ENCODE measurements at places on chromosomes 2 and 18.
A peak's percentile ranks its signal among the peaks of the same experiment; 100 is the strongest.

DNA sequence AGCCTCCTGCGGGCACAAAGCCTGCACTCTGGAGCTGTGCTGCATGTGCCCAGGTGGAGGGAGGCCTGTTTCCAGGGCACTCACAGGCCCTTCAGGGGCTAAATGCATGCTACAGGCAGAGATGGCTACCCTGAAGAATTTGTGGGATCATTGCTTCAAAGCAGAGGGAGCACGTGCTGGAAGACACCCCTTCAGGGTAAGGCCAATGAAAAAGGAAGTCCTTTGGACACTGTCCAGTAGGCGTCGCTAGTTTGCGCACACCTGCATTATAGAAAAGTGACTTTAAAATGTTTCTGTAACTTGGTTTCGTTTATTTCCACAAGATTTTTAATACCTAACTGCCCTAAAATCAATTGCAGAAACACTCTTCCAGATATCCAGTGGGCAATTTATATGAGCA, 325.3 kb downstream of the ZNF516 start:
- ATAC-seq: no peak

GRCh38 chr2:15941871-15942710, 1.7 kb downstream of the MYCN start:
- ATAC-seq: no peak

- ATAC-seq: no peak
Observed at GRCh38 chr18:72783530-72783929, 84.3 kb downstream of the NETO1 start.

DNA sequence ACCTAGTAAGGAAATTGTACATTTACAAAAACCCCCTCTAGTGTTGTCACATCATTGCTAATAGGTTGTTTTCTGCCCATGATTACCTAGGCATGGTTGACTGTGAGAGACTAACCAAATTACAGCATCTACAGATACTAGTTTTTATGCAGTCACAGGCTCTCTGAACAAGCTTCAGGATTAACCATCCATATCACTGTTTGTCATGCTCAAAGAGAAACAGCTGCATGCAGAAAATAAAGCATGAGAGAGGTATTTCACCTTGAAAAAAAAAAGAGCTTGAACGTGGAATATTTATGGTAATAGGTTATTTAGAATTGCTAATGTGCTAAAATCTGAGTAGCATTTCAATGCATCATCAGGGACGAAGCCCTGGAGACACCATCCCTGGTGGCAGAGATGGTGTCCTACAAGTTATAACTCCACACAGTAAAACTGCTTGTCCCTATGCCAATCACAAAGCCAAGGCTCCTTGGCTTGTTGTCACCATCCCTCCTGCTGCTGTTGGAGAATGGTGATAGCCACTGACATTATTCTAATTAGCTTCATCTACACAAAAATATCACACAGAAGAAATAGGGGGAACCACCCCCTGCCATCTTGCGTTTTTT, 5.4 kb downstream of the NEB start:
- no peak for ATAC-seq

- ATAC-seq: no peak
Observed at GRCh38 chr2:202299712-202300111, 34.1 kb downstream of the NOP58 start.

DNA sequence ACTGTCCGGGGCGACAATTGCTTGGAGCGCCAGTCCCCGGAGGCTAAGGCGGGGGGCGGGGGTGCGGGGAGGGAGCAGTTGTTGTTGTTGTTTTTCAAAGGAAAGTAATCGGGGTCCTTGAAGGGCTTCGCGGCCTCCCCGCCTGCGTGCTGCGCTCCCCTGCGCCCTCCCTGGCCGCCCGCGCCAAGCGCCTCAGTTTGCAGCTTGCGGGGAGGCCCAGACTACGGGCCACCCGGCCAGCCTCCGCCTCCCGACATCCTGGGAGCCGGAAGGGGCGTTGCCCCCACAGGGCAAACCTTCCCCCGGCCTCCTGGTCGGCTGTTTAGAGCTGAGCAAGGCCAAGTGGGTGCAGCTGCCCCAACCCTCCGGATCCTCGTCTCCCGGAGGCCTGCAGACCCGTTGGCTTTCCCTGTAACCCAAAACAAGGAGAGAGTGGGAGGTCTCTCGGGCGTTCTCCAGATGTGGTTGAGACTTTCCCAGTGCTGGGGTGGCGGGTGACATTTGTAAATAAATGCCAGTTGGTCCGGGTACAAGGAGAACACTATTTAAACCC, 3.7 kb upstream of the SIX3 start:
- ATAC-seq: no peak

- ATAC-seq: no peak
Observed at GRCh38 chr2:150989969-150990368, 271.7 kb downstream of the RBM43 start.

- ATAC-seq: no peak
Observed at GRCh38 chr18:80200171-80200931, 47.0 kb downstream of the PARD6G start.

DNA sequence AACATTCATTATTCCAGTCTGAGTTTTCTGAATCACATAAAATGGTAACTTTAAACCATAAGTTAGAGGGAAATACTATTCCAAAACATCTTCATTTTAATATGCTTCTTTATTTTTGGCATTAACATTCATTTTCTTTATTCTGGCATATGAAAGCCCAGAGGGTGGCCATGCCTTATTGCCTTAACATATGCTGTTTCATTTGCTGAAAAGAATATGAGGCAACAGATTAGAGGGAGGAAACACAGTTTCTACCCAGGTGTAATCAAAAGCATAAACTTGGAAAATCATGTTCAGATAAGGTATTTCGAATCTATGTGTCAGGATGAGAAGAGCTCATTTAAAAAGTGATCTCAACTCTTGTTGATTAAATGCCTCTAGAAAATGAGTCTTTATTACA, 379.9 kb upstream of the DSEL start:
- ATAC-seq: no peak

DNA sequence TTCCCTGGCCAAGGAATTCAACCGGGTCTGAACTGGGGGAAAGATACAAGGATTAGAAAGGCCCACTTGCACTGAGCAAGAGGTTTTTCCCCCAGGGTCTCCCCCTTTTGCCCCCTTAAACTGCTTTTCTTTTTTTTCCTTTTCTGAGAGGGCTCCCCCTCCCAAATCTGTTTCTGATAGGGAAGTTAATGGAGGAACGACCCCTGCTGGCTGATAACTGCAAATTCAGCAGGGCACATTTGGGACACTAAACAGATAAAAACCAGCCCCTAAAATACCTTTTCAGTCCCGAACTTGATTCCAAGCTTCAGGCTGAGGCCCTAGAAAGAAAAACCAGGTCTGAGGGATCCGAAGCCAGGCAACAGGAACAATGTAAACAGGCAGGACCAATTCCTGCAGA, 1012.4 kb upstream of the CRIM1 start:
- ATAC-seq: no peak

DNA sequence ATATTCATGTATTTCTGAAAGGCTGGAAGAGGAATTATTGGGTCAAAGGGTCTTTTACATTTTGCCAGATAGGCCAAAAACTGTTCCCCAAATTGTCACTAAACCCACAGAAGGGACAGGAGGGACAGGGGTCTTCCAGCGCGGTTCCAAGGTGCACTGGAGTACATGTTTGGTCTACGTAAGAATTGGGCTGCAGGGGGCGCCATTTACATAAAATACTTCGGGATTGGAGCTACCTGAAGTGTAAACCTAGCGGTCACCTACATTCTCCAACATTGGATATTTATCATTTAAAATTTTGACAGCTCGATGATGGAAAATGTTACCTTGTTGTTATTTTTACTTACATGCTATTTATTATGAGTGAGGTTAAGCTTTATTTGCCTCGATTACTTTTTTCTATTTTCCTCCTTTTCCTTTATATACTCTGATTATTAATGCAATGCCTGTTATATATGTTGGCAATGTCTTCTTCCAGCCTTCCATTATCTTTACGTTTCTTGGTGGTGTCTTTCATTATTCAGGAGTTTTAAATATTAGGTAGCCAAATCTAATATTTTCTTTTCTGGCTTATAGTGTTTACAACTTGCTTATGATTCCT, 43.0 kb upstream of the RAB6C start:
- no peak for ATAC-seq

- no peak for ATAC-seq
Observed at GRCh38 chr2:233355916-233356315, 1.6 kb downstream of the DGKD start.

GRCh38 chr2:51918113-51918512, 886.2 kb upstream of the NRXN1 start:
- no peak for ATAC-seq

DNA sequence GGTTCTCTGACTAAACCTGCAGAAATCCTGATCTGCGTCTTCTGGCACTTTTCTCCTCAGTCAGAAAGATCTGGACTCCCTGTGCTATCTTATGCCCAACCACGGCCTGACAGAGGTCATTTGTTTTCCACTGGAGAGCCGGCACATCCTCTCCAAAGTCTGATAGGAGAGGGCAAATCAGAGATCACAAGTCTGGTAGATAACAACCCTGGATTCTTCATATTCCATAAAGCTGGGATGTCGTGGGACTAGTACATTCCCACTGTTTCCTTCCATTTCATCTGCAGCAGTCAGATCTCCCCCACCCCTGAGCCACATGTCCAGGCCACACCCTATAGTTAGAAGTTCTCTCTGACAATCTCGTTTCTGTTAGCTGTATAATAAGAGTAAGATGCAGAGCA, 157.0 kb downstream of the MGAT5 start:
- ATAC-seq: no peak

- peak; percentile 73 for ATAC-seq
Observed at GRCh38 chr18:10660179-10660884, 134.5 kb downstream of the NAPG start.

DNA sequence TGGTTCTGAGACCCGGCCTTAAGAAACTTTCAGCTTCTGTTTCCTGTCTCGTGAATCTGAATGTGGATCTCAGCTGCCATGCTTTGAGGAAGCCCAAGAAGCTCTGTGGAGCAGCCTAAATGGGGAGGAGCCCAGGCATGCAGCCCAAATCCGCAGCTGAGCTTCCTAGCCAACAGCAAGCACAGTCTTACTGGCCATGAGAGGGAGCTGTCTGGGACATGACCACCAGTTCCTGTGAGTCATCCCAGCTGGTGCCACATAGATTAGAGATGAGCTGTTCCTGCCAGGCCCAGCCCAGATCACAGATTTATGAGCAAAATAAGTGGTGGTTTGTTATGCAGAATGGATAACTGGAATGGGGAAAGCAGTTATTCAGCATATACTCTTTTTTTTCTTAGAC, 224.4 kb upstream of the APCDD1 start:
- peak; percentile 82 for ATAC-seq

DNA sequence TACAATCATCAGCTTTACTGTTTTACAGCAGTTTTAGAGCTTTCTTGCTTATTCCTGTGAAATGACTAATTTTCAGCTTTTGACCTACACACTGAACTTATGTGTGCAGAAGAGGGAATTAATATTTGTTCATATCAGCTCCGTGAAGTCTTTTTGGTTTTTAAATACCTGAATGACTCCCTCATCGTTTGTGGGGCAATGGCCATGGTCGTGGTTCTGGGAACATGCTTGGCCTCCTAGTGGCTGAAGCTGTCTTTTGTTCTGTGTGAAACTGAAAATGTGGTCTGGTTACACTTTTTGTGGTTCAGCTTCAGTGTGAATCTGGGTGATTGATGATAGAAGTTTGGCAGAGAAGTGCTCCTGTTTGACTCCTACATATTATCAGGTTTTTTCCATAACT, 408.1 kb downstream of the THSD7B start:
- no peak for ATAC-seq

DNA sequence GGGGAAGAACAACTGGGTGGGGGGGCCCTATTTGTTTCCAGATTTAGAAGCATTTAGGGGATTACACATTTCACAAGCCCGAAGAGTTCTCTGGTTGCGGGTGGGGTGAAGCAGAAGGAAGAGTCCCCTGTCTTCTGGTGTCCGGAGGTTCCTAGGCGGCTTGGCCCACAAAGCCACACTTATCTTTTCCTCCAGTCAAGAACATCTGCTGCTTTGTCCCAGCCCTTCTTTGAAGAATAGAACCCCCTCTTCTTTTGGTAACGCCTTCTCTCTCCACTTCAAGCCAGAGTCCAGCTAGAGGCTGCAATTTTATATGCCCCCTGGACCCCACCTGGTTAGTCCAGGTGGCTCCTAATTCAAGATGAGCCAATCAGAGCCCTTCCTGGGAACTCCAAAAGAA, 15.8 kb downstream of the BOLA3 start:
- ATAC-seq: no peak

DNA sequence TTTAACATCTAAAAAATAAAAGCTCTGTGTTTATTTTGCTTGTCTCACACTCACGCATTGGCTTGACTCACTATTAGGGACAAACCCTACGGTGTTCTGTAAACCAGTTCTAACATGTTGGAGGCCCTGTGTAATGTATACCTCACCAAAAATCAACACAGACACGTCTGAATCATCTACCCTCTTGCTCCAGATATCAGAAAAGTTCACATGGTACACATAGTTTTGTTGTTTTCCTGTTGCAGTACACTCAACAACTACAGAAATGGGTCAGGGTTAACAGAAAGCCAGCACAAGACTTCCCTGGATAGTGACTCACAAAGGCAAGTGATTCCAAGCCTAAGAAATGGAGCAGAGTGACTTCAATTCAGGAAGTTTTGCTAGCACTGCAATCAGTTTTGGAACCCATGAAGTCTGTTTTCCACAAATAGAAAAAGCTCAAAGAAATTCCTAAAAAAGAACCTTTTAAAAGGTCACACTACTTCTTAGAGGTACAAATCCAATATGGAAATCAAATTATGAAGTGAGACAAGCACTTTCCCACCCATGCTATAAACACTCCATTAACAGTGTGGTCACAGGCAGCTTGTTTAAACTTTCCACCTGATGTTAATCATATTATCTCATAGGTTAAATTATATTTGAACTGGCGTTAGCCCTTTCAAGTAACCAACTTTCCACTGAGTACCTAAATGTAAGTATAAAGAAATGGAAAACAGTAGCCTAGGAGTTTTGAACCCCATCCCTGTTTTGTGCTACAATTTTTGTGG, 87.4 kb downstream of the GAREM1 start:
- peak; percentile 99 for ATAC-seq

DNA sequence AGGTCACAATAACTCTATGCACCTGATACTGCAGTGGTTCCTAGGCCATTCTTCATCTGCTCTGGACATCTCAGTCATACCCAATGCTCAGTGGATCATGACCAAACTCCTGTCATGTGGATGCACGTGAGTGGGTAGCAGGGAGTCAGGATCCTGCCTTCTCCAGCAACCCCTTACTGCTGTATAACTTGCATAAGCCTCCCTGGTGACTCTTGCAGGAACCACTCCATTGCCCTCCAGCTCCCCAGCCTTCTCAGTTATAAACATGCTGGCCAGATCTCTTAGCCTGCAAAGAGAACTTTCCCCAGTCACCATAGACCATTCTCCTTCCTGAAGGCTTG, 98.6 kb upstream of the ZNF397 start:
- no peak for ATAC-seq

All from esophagus mucosa (tissue), 1 donor.